ENCODE measurements at places on chromosomes 11 and 22.

DNA sequence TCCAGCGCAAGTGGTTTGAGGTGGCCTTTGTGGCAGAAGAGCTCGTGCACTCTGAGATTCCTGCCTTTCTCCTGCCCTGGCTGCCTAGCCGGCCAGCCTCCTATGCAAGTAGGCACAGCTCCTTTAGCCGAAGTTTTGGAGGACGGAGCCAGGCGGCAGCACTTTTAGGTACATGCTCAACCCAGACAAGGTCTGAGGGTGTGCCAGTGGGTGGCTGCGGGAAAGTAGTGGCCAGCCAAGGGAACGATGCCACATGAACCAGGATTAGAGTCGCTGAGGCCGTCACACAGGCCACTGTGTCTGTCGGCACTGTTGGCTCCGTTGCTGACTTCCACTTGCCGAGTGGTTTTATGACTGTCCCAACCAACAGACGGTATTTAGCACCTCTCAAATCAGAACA is 64.8 kb upstream of the YWHAH start:
- no peak for DNase-seq

- no peak for DNase-seq
Measured at GRCh38 chr11:16779436-16779835, 41.0 kb downstream of the C11orf58 start.

- no peak for DNase-seq
Measured at GRCh38 chr11:6615882-6616585, 3.2 kb downstream of the TPP1 start.

DNA sequence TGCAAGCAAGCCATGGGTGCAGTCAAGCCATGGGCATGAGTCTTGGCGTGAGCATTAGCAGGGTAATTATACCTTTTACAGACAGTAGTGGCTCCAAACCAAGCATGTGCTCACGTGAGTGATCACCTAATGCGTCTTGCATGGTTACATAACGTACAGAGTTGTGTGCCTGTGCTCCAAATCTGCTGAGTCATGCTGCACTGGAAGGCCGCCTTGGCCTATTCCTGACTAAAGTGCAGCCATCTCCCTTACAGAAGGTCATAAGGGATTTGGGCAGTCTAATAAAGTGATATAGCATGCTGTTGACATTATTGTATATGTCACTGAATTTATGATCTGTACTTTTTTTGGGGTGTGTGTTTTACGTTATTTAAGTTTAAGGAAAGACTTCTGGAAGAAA is 102.4 kb downstream of the ARHGAP42 start:
- DNase-seq, result no peak

- no peak for DNase-seq
Measured at GRCh38 chr11:125356797-125357196, 139.3 kb downstream of the FEZ1 start.

DNA sequence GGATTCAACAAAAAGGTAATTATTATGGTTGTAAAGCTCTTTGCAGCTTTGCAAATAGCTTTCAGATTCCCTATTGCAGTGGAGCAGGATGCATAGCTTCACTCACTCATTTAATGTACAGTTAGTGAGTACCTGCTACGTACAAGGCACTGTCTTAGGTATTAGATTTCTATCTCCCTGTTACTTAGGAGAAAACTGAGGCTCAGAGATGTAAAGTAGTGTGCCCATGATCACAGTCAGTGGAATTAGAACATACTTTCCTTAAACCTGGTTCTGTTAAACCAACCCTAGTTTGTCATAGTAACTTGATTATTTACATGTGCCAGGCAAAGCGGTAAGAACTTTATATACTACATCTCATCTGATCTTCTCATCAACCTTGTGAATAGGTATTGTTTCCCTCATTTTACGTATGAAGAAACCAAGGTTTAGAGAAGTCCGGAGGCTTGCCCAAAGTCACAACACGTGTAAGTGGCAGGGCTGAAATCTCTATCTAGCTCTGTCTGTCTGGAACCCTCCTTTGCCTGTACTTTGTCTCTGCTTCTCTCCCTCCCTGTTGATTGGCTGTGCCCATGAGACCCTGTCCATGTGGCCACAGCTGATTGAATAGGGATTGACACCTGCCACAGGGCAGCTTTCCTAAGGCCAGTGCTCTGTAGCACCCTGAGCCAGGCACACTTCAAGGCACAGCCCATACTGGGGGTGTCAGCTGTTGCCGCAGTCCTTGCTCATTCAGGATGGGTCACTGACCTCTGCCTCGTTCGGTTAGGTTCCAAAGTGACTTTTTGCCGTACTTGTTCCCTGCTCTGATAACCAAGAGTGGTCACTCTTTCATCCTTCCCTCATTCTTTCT is 63.8 kb upstream of the PRSS23 start:
- no peak for DNase-seq

GRCh38 chr11:71241721-71242259 is 10.6 kb downstream of the SHANK2 start:
- no peak for DNase-seq

GRCh38 chr11:66467756-66468155 is 1.1 kb downstream of the PELI3 start:
- DNase-seq, result peak; percentile 53

DNA sequence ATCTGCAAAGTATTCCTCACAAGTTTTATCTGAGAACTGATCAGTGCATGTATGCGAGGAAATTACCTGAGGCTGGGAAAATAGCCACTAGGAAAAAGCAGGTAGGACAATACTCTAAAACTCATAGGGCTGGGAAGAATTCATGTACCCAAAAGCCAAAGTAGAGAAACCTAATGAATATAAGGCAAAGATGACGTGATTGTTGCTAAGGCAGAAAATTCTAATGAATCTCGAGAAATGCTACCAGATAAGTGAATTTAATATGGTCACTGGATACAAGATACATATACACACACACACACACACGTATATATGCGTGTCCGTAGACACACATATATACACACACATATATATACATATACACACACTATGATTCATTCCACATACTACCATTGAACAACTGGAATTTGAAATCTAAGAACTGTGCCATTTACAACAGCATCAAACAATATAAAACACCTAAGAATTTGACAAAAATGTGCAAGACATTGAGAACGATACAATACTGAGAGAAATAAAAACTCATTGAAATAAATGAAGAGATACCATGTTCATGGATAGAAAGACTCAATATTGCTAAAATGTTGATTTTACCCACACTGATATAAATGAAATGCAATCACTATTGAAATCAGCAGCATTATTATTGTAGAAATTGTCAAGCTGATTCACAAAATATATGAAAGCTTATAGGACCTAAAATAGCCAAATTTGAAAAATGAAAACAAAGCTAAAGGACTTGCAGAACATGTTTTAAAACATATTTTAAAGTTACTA is 46.4 kb downstream of the ARHGAP20 start:
- no peak for DNase-seq

DNA sequence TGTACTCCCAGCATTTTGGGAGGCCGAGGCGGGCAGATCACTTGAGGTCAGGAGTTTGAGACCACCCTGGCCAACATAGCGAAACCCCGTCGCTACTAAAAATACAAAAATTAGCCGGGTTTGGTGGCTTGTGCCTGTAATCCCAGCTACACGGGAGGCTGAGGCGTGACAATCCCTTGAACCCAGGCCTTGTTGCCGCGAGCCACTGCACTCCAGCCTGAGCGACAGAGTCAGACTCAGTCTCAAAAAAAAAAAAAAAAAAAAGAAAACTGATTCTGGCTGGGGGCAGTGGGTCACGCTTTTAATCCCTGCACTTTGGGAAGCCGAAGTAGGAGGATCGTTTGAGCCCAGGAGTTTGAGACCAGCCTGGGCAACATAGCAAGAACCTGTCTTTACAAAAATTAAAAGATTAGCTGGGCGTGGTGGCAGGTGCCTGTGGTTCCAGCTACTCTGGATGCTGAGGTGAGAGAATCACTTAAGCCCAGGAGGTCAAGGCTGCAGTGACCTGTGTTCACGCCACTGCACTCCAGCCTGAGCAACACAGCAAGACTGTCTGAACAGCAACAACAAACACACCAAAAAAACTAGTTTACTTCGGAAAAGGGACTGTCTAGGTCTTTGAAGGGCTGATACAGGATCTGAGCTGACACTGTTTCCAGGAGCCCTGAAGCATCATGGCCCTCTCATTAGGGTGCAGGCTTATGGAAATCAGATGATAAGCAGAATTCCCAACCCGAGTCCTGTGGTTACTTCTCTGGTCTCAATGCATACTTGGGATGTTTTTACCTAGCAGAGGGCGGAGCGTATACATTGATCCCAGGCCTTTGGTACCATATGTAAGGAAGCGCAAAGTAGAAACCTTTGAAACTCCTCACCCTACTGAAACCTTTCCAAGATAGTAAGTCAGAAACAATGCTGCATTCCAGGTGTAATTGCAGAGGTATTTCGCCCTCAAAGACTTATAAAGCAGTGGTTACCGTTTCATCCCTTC is 1.8 kb upstream of the CHKB start:
- DNase-seq, result no peak

DNA sequence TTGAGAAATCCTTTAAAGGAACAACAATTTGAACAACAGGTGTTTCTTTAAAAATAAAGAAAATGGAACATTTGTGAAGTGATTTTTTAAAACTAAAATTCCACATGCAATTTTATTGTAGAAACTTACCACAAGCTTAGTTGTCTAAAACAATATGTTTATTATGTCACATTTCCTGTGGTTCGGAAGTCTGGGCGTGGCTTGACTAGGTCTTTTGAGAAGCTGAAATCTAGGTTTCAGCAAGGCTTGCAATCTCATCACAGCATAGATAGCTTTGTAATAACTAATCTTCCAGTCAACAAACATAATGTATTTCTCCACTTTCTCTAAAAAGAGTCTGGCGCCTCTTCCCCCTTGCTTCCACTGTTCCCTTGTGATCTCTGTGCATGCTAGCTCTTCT is 27.0 kb downstream of the MS4A6A start:
- no peak for DNase-seq

DNA sequence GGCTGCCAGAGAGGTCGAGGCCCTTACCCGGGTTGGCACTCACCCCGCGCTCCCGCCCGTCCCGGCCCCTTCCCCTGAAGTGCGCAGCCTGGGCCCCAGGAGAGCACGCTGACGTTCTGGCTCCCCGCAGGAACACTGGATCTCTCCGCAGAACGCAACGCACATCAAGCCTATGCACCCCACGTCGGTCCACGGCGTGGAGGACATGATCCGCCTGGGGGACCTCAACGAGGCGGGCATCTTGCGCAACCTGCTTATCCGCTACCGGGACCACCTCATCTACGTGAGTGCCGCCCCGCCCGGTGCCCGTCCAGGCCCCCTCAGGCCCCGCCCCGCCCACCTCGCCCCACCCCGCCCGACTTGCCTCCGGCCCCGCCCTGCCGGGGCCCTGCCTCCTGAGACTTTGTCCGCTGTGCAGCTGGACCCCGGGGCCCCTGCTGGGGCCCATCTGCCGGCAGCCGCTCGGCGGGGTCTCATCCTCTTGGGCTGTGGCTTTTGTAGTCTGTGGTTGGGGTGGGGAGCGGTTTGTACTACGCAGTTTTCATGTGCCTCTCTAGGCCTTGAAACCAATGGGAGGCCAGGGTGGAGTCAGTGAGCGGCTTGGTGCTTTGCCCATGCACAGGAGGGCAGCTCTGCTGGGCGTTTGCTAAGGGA is 19.7 kb downstream of the MYO7A start:
- DNase-seq, result peak; percentile 63

DNA sequence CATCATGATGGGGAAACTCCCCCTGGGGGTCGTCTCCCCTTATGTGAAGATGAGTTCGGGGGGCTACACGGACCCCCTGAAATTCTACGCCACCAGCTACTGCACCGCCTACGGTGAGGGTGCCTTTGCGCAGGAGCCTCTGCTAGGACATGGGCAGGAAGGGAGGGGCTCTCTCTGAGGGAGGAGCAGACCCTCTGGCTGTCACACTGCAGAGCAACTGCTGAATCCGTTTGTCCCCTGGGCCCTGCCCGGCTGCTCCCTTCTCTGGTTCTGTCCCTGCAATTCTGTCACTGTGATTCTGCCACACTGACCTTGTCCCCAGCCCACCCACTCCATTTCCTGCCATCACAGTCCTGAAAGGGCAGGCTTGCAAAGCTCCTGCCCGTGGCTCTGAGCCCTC is 26.7 kb upstream of the LRRC10B start:
- no peak for DNase-seq

- no peak for DNase-seq
Measured at GRCh38 chr11:23406131-23406819, 546.0 kb upstream of the CCDC179 start.

- no peak for DNase-seq
Measured at GRCh38 chr22:36455571-36456463, 25.6 kb downstream of the TXN2 start.

- DNase-seq, result no peak
Measured at GRCh38 chr11:105236664-105237063, 97.1 kb upstream of the CARD18 start.

DNA sequence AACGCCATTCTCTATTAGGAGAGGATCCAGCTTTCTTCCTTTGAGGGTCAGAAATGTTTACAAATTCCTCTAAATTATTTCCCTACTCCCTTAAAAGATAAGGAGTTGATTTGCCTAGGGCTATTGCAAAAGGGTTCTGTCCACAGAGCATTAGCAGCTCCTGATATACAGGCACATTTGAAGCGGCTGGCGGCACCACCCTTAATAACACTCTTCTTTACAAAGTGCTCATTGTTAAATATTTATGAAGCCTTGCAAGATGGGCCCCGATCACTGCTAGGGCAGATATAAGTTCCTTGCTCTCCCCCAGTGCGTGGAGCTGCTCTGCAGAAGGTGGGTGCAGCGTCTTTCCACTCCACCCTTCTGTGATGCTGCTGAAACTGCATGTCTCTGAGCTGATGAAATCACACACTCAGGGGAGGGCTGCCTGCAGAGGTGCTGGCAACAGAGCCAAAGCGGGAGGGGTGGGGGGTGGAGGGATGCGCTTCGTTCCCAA is 116.7 kb upstream of the NTM start:
- DNase-seq, result no peak

DNA sequence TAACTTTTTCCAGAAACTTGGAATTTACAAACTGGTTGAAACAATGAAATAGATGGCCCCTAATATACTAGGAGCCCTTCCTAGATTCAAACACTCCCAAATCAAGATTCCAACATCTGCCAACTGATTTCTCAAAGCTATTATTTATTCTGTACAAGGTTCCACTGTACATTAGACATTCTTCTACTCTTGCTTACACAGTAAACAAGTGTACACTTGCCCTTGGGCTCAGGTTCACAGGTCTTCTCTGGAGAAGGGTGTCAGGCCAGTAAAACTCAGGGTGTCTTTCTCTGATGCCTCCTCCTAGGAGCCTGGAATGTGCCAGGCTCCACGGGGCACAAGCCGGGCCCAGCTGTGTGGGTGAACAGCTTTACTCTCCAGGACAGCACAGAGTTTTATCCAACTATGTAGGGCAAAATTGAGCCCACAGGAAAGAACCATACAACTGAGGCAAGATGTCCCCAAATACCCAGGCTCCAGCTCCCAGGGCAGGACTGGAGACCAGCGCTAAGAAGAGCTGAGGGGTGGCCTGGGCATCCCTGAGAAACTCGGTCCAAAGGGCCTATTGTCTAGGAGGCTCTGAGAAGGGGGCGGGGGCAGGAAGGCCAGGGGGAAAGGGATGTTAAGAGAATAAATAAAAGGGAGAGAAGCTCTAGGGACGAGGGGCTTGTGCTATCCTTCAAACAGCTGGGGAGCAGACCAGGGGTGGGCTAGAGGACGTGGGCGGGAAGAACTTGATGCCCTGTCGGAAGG is 8.8 kb upstream of the MFRP start:
- DNase-seq, result no peak
